ENCODE measurements at places on chromosomes 12 and 14. TPM values are rescaled to one million over a fixed set of nuclear protein-coding genes. Genes with fewer than 3 reads are reported as not detected.

HPD gene
- not detected for total RNA-seq

KRT7 gene
- 0.68 TPM for total RNA-seq

RASAL1 gene
- total RNA-seq, result not detected

TAS2R14 gene
- total RNA-seq, result 0.98 TPM

NRIP2 gene
- total RNA-seq, result not detected

NFE2 gene
- 0.39 TPM for total RNA-seq

MIP gene
- 0.29 TPM for total RNA-seq

ZNF605 gene
- 3.5 TPM for total RNA-seq

SARNP gene
- 137 TPM for total RNA-seq

CRACR2A gene
- total RNA-seq, result 12.4 TPM

KLRK1 gene
- not detected for total RNA-seq

FAR2 gene
- 11.9 TPM for total RNA-seq

SLC25A21 gene
- 0.68 TPM for total RNA-seq

HOTAIR gene
- not detected for total RNA-seq

HOXC12 gene
- not detected for total RNA-seq

SERPINA5 gene
- total RNA-seq, result 0.49 TPM

TMCC3 gene
- 2.1 TPM for total RNA-seq

All from RPMI7951 (cell line).